ENCODE measurements at places on chromosomes 4 and X. TPM values are rescaled to one million over a fixed set of nuclear protein-coding genes. Genes with fewer than 3 reads are reported as not detected.

- DNase-seq, result no peak
Measured at GRCh38 chrX:8179656-8180055, 8.6 kb upstream of the VCX2 start.

DNA sequence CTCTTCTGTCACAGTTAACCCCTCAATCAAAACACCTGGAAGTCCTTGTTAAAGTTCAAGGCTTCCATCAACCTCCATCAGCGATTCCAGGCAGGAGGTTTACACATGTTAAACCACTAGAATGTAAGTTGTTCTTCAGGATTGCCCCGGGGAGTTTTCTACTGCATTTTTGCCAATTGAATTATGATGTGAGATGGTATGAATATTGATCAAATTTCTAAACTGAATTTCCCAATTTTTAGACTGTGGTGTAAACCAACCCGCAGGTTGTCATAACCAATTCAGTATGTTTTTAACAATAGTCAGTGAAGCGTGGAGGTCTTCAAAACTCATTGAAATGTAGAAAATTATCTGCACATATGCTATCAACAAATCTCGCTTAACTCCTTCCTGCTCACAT, 21.2 kb upstream of the TENM3 start:
- no peak for DNase-seq

DNA sequence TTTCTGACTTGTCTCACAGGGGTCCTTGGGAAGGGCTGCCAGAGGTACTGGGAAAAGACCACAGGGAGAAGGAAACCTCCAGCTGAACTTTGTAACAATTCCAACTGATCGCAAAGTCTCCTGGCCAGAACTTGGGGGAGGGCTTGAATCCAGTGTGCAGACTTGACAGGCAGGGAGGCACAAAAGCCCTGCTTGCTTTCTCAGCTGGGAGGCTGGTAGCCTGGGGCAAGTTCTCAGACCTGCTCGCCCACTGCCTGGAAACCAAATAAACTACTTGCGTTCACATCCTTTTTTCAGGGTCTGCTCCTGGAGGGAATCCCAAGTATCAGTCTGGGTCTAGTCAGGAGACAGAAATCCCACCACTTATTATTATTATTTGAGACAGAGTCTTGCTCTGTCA, 48.0 kb upstream of the CASK start:
- no peak for DNase-seq

DNA sequence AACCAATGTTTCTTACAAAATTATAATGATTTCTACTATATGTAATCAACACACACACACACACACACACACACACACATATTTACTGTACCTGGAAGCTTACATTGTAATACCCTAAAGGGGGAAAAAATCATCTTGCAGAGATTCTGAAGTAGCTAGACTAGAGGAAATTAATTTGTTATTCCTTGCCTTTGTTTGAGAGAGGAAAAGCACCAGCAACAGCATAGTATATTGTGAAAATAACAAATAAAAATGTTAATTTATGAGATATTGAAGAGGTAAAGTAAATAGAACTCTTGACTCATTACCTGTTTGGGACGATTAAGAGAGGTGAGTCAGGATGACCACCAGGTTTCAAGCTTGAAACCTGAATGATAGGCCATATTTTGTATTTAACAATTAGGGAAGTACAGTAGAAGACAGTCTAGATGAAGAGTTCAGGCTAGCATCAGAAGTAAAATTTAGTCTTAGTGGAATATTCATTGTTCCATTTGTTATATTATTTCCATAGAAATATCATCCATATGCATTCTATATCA, 873.4 kb upstream of the PCDH10 start:
- no peak for DNase-seq

DNA sequence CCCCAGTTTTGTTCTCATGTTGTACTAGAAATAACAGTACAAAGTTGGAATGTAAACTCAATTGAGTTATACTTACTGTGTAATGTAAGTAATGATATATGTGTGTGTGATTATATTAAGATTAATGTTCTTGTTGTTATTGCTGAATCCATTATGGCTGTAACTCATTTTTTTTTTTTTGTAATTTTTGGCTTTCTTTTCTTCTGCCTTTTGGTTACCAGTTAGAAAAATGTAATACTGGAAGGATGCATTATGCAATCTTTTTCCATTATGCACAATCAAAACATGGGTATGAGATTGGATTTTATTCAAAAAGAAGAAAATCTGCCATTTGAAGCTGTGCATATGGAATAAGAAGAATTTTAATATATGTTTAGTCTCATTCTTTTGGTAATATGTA, 34.0 kb downstream of the BANK1 start:
- no peak for DNase-seq

SSX2B gene
- not detected for total RNA-seq

DNA sequence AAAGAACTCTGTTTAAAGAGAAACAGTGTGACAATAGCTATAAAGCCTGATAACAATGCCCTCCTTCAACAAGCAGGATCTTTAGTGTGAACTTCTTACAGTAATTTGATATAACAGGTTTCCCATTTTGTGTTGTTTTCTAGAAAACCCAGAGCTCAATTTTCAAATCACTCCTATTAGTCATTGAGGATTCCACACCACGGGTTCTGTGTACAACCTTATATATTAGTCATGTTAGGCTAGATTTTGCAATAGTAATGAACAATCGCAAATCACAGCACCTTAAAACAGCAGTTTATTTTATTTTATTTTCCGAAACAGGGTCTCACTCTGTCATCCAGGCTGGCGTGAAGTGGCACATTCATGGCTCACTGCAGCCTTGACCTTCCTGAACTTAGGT, 1020.9 kb upstream of the INTU start:
- no peak for DNase-seq

PTPN13 gene
- 57.9 TPM for total RNA-seq

- no peak for DNase-seq
Measured at GRCh38 chrX:67613366-67613765, 69.5 kb downstream of the AR start.

RTL3 gene
- total RNA-seq, result not detected

DNA sequence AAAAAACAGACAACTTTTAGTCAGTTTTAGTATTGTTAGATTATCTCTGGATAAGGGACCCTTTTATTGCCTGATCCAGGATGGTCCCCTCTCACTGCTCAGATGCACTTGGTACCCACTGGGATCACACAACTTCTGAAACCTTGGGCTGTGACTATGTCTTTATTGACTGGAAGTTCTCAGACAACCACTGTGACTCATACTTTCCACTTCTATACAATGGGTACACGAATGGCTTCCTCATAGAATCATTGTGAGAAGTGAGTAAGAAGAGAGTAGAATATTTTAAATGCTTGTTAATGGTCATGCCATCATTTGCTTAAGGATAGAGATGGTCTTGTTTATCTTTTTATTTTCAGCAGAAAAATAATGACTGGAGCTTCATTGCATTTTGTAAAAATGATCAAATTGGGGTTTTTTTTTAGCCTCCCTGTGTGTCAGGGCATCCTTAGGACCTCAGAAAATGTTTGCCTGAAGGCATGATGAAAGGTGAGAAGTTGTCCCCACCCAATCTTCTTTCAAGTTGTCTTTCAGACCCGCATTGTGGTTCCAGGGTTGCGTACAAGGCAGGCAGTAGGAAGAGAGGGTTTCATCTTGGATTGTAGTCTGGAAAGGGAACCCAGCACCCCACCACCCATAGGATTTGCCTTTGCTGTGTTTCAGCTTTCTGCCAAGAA, 115.1 kb downstream of the CPEB2 start:
- no peak for DNase-seq

DNA sequence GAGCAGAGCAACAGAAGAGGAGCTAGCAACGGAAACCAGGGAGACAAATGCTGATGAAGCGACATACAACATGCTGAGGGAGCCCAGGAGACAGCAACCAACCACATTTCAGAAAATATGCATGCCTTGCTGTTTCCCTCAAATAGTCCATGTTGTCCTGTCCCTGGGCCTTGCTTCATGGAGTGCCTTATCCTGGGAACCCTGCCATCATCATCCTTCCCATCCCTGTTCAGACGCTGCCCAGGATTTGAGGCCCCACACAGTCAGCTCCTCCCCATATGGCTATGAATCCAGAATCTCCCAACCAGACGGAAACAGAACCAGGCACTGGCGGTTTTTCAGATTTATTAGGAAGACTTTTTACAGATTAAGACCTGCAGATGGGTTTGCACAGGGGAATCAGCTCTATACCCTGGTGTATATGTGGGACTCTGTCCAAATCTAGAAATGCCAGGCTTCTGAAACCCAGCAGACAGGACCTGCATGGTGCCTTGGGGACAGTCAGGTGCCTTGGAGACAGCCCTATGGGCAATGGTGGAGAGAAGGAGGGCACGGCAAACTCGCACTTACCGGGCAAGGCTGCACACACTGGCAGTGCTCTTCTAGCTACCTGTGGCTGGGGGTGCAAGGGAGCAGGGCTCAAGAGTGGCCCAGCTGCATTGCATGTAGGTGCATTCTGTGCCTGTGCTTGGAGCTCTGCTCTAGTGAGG, 199.7 kb upstream of the MAMLD1 start:
- no peak for DNase-seq

DNA sequence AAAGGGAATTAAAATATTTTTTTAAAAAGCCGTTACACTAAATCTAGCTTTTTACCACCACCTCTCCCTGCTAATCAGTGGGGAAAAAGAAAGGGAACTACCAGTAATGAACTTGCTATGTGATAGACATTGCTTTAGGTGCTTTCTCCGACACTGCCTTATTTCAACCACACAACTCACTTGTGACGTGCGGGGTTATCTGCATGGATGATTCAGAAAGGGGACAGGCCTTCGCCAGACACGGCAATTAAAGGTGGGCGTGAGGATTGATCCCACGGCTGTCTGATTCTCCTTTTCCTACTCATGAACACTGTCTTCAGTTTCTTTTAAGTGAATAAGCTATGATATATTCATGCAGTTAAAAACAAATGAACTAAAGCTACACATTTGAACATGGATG, 882 bp upstream of the CXCR3 start:
- DNase-seq, result no peak

GRCh38 chrX:134460862-134461220, 876 bp downstream of the HPRT1 start:
- no peak for DNase-seq

- no peak for DNase-seq
Measured at GRCh38 chrX:44828008-44828605, 15.7 kb upstream of the DUSP21 start.

DNA sequence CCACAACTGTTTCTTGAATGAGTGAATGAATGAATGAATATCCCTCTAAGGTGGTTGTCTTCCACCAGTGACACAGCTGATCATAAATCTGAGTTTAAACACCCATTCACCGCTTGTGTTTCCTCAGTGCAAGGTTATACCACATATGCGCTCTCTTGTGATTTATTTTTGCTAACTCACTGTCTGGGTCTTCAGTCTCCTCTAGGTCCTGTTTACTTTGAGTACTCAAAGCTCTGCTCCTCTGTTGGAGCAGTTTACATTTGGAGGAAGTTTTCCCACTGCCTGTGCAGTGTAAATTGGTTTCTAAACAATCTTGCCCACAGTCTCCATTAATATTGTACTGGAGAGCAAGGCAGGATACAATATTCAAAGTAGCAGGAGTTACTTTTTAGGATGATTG, 212.6 kb upstream of the JADE1 start:
- DNase-seq, result no peak

GLRB gene
- total RNA-seq, result 0.54 TPM

MAGEA9B gene
- total RNA-seq, result not detected

DNA sequence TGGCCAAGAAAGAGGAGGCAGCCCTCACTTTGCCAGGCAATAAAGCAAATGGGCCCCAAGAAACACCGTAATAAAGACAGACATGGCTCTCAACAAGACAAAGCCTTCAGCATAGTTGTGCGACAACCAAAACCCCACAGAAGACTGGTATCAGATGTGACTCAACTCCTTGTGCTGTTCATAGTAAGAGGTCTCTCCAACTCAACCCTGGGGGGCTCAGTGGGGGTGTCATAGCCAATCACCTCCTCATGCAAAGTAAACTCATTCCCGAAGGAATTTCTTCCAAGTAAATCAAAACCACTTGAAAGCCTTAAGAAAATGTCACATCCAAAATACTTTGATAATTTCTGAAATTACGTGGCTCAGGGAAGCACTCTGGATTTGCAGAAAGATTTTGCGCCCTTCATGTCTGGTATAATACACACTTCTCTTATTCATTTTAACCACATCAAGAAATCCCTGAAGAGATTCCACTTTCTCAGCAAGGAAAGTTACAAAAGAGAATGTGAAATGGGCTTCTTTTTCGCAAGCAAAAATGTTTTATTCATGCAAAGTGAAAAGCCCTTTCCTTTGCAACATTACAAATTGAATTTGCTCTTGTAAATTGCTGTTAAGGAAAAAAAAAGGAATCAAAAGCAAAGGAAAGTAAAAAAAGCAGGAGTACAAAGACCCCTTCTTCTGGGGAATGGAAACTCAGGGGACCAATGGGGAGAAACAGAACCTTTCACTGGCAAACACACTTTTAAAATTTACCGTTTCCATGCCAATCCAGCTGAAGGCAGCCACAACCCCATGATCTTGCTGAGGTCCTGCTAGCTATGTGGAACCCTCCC, 137.4 kb downstream of the NSUN7 start:
- DNase-seq, result no peak

MAGEC1 gene
- total RNA-seq, result not detected

DNA sequence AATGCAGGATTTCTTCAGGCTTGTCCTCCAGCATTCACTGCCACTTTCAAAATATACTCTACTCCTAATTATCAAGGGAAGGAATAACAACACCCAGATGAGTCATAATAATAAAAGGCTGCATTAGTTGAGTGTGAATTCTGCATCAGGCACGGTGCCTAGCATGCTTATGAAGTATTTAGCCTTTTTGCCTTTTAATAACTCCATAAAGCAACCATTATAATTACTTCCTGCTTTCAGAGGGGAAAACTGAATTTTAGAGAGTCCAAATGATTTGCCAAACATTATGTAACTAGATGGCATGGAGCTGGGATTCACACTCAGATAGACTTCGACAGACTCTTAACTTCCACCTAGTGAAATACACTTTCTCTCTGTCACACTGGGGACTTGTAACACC, 2365.5 kb downstream of the PCDH7 start:
- no peak for DNase-seq

PAK3 gene
- total RNA-seq, result 7.2 TPM

- DNase-seq, result no peak
Measured at GRCh38 chr4:87461281-87461700, 38.9 kb downstream of the NUDT9 start.

- no peak for DNase-seq
Measured at GRCh38 chr4:187586892-187587291, 408.7 kb upstream of the ZFP42 start.

- DNase-seq, result peak; percentile 74
Measured at GRCh38 chr4:4488405-4489404, 53.1 kb downstream of the STX18 start.

GRCh38 chr4:100936661-100937375, 410.5 kb downstream of the PPP3CA start:
- DNase-seq, result no peak

PAGE1 gene
- not detected for total RNA-seq

PFKFB1 gene
- total RNA-seq, result 0.30 TPM

GRCh38 chr4:185502386-185502785, 30.9 kb upstream of the CCDC110 start:
- DNase-seq, result no peak

ZFP92 gene
- total RNA-seq, result 0.41 TPM

DNA sequence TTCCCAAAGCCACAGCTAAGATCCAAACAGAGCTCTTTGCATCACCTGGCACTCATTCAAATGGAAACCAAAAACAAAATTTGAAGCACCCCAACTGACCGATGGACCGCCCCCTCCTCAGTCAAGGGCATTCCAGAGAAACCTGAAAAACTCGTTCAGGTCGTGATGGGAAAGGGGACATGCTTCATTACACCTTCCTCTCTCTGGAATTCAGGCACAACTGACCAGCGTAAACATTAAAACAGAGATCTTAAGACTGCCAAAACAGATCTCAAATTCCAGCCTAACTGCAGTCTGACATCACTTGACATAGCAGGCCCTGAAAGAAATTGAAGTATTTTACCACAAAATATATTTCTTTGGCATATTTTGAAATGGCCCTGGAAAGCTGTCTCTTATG, 28.5 kb downstream of the PTTG2 start:
- no peak for DNase-seq
